ENCODE measurements at places on chromosomes 1 and 21.

DNA sequence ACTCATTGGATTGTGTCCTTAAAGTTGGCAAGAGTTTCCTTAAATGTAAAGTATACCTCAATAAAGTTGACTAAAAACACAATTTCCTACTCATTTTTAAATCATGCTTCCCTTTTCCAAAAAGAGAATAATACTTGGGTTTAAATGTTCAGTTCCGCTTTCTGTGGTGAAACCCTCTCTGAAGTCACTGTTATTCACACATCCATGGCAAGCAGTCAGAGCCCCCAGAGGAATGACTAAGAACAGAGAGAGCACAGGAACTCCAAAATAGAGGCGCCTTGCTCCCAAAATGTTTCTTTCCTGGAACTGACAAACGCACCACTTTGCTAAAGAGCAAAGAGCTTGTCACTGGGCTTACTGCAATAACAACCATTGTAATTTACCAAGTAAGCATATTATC is 142.5 kb downstream of the TIAM1 start:
- no peak for DNase-seq

GRCh38 chr1:241250465-241250864 is 106.5 kb downstream of the RGS7 start:
- DNase-seq, result no peak

DNA sequence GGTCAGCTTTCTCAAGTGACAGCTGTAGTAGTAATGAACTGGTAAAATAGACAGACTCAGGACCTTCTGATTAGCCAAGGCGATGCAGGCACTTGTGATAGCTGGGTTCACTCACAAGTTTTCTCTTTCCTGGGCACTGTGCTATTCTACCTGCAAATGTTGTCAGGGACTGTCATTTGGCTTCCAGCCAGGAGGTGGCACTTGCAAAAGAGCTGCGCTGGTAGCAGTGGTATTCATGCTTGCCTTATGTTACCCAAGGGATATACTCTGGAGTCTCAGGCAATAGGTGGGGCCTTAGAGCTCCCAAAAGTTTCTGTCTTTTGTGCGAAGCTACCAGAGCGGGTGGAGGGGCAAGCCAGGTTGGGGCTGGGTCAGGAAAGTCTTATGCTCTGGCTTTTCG is 23.5 kb downstream of the IFI44 start:
- no peak for DNase-seq

GRCh38 chr1:178587096-178587495 is 74.2 kb downstream of the TEX35 start:
- no peak for DNase-seq

GRCh38 chr1:47696404-47696736 is 258.5 kb downstream of the FOXD2 start:
- no peak for DNase-seq
